Stimulated activated CD4-positive, alpha-beta T cell treated with anti-CD3 and anti-CD28 coated beads, Interleukin-2, amount 100 ng/mL, for 48 hours (primary cell): ENCODE measurements at places on chromosomes 1 and 21.
A peak's percentile ranks its signal among the peaks of the same experiment; 100 is the strongest.

GRCh38 chr1:231919886-231920285 lies 293.3 kb downstream of the DISC1 start:
- DNase-seq, result no peak

DNA sequence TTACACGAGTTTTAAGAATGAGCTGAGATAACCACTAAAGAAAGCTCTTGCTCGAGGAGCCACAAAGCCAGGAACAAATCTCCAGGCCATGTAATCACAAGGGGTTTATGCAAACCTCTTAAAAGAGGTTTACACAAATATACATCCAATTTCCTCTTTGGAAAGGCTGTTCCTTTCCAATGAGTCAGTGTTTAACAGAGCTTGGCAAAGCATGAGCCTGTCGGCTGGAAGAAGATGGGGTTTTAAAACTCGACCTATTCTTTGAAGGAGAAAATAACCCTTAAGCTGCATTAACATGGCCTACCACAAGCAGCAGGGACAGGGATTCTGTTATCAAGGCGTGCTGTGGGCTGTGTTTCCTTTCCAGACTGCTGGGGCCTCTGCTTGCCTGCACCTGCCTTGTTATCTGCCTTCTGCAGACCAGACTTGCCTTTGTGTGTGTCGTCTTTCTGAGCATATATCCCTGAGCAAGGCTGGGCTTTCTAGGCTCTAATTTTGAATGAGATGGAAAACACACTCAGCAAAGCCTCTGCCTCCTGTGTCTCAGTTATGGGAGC lies 40.6 kb upstream of the CYP2J2 start:
- no peak for DNase-seq

- DNase-seq, result no peak
Measured at GRCh38 chr1:5479876-5480646, 512.2 kb downstream of the NPHP4 start.

DNA sequence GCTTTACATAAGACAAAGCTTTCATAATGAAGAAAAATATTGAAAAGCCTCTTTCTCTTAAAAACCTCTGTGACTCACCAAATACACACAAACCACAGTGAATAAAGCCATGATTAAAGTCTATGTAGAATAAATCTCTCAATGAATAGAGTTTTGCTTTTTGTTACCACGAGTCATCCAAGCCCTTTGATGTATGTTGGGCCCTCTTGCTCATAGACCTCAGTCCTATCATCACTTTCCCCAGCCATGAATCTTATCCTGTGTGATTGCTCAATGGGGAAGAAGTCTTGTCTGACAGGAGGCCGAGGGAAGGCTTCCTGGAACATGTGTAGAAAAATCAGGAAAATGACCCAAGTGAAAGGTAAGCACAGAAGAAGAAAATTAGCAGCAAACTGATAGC lies 60.8 kb downstream of the NGF start:
- DNase-seq, result no peak

DNA sequence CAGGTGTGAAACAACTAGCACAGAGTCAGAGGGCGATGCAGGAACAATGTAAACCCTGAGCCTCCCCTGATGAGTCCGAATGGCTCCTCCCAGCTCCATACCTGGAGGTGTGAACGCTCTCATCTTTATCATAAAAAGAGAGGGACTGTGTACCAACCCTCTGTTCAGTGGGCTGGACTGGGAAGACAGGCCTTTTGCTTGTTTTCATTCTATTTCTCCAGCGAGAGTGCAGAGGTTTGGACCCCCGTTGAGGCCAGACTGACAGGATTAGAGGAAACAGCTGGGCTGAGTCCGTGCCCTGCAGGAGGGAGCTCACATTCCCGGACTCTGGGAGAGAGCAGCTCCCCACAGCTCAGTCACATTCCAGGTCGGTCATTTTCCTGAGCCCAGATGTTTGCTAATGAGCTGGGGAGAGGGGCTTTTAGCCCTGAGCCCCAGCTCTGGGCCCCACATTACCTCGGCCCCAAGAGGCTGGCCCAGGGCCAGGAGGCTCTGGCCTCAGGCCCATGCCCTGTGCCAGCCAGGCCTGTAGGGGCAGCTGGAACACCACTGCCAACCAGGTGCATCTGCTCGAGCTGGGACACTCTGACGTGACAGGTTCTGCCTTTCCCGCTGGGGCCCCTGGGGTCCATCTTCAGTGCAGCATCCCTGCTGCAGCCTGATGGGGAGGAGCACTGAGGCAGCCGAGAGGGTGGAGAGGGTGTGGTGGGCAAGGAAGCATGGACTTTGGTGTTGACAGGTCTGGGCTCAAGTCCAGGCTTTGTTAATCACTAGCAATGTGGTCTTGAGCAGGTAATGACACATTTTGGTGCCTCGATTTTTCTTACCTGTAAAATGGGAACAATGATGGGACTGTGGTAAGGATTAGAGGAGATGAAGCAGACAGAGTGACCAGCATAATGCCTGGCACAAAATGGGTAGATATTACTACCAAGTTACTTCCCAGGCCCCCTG lies 3.5 kb upstream of the NBL1 start:
- no peak for DNase-seq

- no peak for DNase-seq
Measured at GRCh38 chr1:237713916-237714315, 176.8 kb downstream of the ZP4 start.

DNA sequence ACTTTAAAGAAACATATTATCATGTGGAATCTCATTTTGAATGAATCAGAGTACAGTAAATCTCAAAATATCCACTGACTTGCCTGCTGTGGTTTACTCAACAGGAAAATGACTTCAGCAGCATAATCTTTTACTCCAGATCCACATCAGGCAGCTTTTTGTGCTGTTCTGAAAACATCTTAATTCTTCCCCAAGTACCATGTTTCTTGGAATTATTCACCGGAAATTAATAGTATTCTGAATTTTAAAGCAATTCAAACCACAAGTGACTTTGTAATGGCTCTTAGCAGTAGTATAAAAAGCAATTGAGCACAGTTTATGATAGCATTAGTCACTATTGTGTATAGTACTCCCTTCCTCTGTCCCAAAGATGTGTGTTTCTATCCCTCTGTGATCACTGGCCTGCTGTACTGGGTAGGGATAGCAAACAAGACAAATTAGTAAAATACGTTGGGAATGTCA lies 64.2 kb upstream of the ERRFI1 start:
- DNase-seq, result no peak

DNA sequence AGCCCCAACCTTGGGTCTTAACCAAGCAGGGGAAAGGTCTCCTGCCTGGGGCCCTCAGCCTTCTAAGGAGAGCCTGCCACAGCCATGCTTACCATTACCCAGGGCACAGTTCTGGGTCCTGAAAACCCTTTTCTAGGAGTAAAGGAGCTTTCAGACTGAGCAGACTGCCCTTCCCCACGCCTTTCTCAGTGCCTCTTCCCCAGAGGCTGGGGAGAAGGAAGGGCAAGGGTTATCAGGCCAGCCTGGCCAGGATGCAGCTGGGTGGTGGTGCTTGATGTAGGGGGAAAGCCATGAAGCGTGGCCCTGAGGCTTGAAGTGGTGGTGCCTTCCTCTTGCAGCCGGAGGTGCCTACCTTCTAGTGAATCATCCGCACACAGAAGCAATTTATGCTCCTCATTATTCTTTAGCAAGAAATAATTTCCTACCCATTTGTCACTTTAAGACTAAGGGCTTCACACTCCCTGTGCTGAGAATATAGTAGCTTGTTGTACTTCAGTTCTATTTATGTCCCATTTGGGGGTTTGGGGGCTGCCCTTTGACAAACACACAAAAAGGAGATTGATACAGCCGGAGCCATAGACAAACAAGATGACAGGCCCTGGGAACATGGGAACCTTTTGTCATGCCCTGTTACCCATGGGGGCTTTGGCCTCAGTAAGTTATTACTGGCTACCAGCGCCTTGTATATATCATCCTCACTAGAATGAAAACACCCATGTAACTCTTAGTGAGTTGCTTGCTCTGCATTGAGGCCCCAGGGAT lies 40.7 kb downstream of the MAN1C1 start:
- no peak for DNase-seq

GRCh38 chr1:157195521-157196244 lies 57.5 kb upstream of the ETV3 start:
- DNase-seq, result no peak

DNA sequence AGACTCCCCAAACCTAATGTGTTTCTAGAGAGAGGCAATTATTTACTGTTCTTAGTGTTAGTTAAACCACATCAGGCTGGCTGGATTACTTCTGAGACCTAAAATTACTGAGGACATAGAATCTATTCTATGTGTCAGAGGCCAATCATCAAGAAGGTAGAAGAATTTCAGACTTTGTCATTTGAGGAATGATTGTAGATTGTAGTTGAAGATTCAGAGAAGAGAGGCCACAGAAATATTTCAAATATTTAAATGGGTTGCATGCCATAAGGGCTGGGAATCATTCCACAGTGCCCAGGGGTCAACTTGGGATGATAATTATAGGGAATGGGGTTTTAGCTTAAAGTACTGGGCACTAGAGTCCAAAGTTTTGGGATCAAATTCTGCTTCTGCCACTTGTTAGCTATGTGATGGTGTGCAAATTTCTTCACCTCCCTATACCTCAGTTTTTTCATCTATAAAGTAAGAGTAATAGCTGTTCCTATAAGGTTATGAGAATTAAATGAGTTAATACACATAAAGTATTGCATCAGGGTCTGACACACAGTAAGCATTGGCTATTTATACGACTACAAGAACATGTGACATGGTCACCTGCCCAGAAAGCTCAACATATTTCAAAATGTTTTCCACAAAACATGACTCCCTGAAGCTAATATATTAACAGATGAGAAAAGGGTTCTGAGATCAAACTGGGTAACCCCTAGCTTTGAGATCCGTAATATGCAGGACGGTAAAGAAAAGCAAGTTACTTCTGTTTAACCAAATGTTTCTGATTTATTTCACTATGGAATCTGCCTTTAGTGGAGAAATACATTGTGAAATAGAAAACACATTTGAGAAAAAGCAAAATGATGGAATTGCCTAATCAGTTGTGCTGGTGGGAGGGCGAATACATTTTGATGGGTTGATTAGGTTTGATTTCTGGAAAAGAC lies 69.7 kb upstream of the SPAG17 start:
- DNase-seq, result no peak

- DNase-seq, result no peak
Measured at GRCh38 chr21:36159356-36159921, 2.8 kb downstream of the DOP1B start.

DNA sequence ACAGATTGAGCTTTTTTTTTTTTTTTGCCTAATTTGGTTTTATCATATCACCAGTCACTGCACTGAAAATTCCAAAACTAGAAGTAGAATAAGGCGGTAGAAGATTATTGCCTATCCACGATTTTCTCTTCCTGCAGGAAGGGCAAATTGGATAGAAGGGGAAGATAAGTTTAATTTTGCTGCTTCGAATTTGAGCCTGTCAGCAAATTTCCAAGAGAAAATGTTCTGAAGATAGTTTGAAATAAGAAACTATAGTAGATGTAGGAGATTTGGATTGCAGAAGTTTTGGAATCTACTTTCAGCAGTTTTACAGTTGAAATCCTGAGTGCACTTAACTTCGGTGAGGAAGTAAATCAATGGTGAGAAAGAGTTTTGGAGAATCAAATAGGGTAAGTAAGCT lies 164.9 kb downstream of the PTBP2 start:
- no peak for DNase-seq

GRCh38 chr1:186139115-186139514 lies 235.9 kb downstream of the TPR start:
- DNase-seq, result no peak

DNA sequence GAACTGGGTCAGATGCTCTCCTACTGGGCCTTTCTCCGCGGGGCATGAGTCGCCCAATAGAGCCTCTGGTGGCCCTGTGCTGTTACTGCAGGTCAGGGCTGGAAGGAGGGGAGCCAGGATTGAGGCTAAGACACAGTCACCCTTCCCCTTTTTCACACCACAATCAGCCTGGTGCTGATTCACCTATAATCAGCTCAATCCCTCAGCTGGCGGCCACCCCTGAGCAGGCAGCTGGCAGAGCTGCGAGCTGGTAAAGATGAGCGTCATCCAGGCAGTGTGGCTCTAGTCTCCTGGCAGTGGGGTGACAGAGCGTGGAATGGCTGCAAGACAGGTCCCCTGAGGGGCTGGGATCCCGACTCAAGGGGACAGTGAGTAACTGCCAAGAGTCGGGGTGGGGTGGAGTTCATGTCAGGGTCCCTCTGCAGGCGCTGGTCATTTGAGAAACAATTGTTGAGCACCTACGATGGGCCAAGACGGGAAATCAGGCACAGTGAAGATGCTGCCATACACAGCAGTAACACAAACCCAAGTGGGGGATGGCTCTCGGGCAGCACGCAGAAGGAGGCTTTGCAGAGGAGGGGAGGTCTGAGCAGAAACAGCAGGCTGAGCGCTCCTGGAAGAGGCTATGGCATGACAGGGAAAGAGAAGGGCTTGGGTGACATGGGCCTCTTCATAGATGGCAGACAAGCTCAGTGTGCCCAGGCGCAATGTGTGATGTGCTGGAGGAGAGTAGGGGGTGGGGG lies 21.8 kb downstream of the ATF3 start:
- DNase-seq, result peak; percentile 50

DNA sequence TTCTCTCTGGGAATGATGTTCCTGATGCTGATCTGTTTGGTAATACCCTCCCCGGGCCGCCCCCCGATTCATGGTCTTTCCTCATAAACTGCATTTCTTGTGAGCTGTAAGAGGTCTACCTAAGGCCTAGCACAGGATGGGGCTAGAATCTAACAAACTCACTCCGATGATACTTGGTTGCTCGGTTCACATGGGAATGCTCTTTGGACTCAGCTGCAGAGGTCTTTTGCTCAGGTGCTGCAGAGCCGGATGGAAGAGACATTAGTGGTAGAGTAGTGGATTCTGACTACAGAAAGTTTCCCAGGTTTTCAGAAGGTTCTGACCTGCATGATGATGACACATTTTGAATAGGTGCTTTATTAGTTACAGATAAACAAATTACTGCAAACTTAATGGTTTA lies 8.3 kb upstream of the TMEM269 start:
- DNase-seq, result no peak

DNA sequence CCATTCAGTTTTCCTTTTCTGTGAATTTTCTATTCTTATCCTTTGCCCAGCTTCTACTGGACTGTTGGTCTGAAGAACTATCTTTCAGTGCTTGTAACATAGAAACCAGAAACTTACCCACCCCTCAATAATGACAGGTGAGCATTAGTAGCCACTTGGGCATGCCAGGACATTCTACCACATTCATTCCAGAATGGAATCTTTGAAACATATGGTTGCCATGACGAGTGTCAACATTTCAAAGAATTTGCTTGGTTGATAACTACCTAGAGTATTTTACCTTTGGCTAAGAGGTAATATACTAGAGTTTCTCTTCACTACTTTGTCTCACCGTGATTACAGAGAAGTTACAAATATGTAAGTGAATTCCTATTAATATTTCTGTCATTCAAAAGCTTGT lies at the start of gene MROH9:
TSS of gene MROH9 (plus strand) at position 304 of the 400 bp plus-strand sequence. CDS start 10,023 bp downstream, outside the sequence.
- no peak for DNase-seq

- DNase-seq, result no peak
Measured at GRCh38 chr1:205077934-205078311, 6.3 kb downstream of the TMEM81 start.

GRCh38 chr1:221611656-221612046 lies 130.2 kb downstream of the DUSP10 start:
- DNase-seq, result no peak

GRCh38 chr1:192629612-192630011 lies 6.3 kb upstream of the RGS13 start:
- DNase-seq, result no peak

GRCh38 chr1:39901714-39902459 lies at the start of gene MYCL:
TSS of gene MYCL (minus strand) at chr1:39901917. CDS start at chr1:39901434, 483 bp downstream.
- peak; percentile 55 for DNase-seq

GRCh38 chr21:29667651-29668050 lies 272.1 kb downstream of the GRIK1 start:
- DNase-seq, result no peak

- DNase-seq, result no peak
Measured at GRCh38 chr1:2463396-2463795, 12.7 kb upstream of the PLCH2 start.

GRCh38 chr1:221522529-221522940 lies 219.4 kb downstream of the DUSP10 start:
- no peak for DNase-seq
